AG04450 (cell line): ENCODE measurements at places on chromosomes 6 and 20. TPM values are rescaled to one million over a fixed set of nuclear protein-coding genes. Genes with fewer than 3 reads are reported as not detected.

Gene ULBP3
- polyA plus RNA-seq: 13.1 and 16.0 TPM in 2 replicates

Gene SIRPB1
- not detected in 2 replicates for polyA plus RNA-seq

Gene CALHM4
- polyA plus RNA-seq: 0.11 TPM in 1 of 2 replicates, not detected in the other

Gene DEFB124
- not detected in 2 replicates for polyA plus RNA-seq

Gene ID1
- 7.8 and 11.1 TPM in 2 replicates for polyA plus RNA-seq

Gene SLC22A2
- polyA plus RNA-seq: not detected in 2 replicates

Gene WFDC12
- not detected in 2 replicates for polyA plus RNA-seq

Gene LY6G5C
- 2.0 and 2.7 TPM in 2 replicates for polyA plus RNA-seq

Gene TREM2
- polyA plus RNA-seq: 0.07 and 0.11 TPM in 2 replicates

Gene SLC17A9
- polyA plus RNA-seq: 2.2 TPM in 2 replicates

Gene VIP
- not detected in 2 replicates for polyA plus RNA-seq

Gene SCGN
- not detected in 2 replicates for polyA plus RNA-seq

Gene DNAH8
- polyA plus RNA-seq: not detected in 2 replicates

Gene LIN28B
- not detected in 2 replicates for polyA plus RNA-seq

Gene PCED1A
- polyA plus RNA-seq: 17.5 and 19.7 TPM in 2 replicates

Gene MRPL14
- polyA plus RNA-seq: 57.3 and 64.1 TPM in 2 replicates

Gene MTFR2
- 2.6 and 3.3 TPM in 2 replicates for polyA plus RNA-seq

Gene ENPP5
- not detected in 2 replicates for polyA plus RNA-seq

Gene BEND6
- 9.2 and 15.4 TPM in 2 replicates for polyA plus RNA-seq

Gene ERGIC3
- 484 and 516 TPM in 2 replicates for polyA plus RNA-seq

Gene CYP39A1
- not detected in 2 replicates for polyA plus RNA-seq

Gene PAK5
- polyA plus RNA-seq: not detected in 2 replicates

Gene SLC23A2
- polyA plus RNA-seq: 17.9 TPM in 2 replicates

Gene KIF25
- polyA plus RNA-seq: not detected in 2 replicates

Gene RSPH4A
- 0.09 and 0.11 TPM in 2 replicates for polyA plus RNA-seq

Gene FGD2
- polyA plus RNA-seq: not detected in 2 replicates

Gene PCMT1
- 77.5 and 96.2 TPM in 2 replicates for polyA plus RNA-seq

Gene ZC2HC1B
- polyA plus RNA-seq: not detected in 2 replicates

Gene DYNLT1
- polyA plus RNA-seq: 414 and 422 TPM in 2 replicates

Gene CGAS
- polyA plus RNA-seq: 2.0 and 2.1 TPM in 2 replicates

Gene PRL
- not detected in 2 replicates for polyA plus RNA-seq

Gene SLC44A4
- 0.04 and 0.12 TPM in 2 replicates for polyA plus RNA-seq

Gene DZANK1
- polyA plus RNA-seq: 1.8 TPM in 2 replicates
